ENCODE measurements at places on chromosomes 2 and 18. TPM values are rescaled to one million over a fixed set of nuclear protein-coding genes. Genes with fewer than 3 reads are reported as not detected.

The ZNF892 gene
- 4.3 TPM for total RNA-seq

The UGT1A10 gene
- not detected for total RNA-seq

The GIGYF2 gene
- 55.8 TPM for total RNA-seq

The KCNIP3 gene
- not detected for total RNA-seq

All from CD8-positive, alpha-beta memory T cell (primary cell).